ENCODE measurements at places on chromosomes 1 and 21.

DNA sequence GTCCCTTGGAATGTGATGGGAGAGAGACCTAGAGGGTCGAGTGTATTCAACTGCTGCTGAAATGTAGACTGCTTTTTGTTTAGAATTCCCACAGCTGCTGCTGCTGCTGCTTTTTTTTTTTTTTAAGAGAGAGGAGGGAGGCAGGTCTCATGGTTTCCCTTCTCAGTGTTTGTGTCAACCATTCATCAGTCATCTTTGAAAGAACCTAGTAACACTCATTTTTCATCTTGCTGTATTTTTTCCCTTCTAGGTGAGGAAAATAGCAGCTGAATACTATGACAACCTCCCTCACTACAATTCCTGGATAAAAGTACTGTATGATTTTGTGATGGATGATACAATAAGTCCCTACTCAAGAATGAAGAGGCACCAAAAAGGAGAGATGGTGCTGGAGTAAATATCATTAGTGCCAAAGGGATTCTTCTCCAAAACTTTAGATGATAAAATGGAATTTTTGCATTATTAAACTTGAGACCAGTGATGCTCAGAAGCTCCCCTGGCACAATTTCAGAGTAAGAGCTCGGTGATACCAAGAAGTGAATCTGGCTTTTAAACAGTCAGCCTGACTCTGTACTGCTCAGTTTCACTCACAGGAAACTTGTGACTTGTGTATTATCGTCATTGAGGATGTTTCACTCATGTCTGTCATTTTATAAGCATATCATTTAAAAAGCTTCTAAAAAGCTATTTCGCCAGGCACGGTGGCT, 9.2 kb downstream of the DEGS1 start:
- no peak for DNase-seq

- no peak for DNase-seq
Observed at GRCh38 chr21:25737421-25737820, 2.6 kb downstream of the GABPA start.

- DNase-seq = no peak
Observed at GRCh38 chr1:108816049-108816893, 40.6 kb downstream of the AKNAD1 start.

- no peak for DNase-seq
Observed at GRCh38 chr1:45016090-45016697, 4.1 kb downstream of the UROD start.

GRCh38 chr1:163055005-163055404, 14.2 kb upstream of the RGS4 start:
- no peak for DNase-seq

DNA sequence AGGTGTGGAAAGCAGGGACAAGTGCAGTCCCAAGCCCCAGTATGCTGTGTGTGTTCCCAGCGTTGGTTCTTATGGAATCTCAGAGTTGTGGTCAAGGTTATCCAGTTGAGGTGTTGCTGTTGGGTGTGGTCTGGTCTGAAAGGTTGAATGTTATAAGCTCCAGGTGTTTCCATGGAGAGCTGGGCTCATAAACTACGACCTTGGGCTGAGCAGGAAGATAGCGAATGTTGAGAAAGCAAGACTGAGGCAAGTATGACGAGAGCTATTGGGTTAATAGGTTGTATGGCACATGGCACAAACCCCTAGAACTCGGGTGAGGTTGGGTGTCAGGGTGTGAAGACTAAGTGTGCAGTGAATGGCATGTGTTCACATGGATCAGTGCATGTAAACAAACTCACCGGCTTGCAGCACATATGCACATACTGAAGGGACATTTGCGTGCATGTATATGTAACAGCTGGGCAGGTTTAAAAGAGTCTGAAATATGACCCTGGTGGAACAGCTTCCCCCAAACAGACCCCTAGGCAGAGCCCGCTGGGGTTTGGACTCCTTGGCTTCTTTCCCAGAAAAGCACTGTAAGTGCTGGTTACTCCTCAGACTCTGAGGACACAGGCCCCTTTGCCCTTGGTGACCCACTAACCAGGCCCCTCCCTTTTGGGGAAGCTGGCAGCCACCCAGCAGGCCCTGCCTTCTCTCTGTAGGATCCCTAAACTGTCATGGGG, 117.5 kb downstream of the NAV1 start:
- DNase-seq = no peak

- no peak for DNase-seq
Observed at GRCh38 chr1:160363951-160364735, 2.7 kb upstream of the NHLH1 start.

GRCh38 chr1:45348020-45348419, 7.8 kb upstream of the MUTYH start:
- DNase-seq = no peak

DNA sequence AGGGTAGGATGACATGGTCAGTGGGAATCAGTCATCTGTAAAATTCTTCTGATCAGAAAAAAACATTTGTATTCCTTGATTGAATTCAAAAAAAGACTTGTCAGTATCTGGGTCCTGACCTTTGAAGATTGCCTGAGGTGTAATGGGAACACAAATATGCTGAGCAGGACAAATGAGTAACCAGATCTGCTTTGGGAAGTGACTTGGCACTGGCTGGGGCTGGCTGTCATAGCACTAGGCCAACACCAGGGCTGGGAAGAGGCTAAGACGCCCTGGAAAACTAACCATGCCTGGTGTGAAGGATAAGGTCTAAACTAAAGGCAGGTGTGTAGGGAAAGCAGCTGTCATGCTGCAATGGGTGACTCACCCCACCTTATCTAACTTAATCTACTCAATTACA, 452.9 kb upstream of the BEND5 start:
- DNase-seq = no peak

- no peak for DNase-seq
Observed at GRCh38 chr1:160626509-160627342, 20.1 kb downstream of the SLAMF1 start.

DNA sequence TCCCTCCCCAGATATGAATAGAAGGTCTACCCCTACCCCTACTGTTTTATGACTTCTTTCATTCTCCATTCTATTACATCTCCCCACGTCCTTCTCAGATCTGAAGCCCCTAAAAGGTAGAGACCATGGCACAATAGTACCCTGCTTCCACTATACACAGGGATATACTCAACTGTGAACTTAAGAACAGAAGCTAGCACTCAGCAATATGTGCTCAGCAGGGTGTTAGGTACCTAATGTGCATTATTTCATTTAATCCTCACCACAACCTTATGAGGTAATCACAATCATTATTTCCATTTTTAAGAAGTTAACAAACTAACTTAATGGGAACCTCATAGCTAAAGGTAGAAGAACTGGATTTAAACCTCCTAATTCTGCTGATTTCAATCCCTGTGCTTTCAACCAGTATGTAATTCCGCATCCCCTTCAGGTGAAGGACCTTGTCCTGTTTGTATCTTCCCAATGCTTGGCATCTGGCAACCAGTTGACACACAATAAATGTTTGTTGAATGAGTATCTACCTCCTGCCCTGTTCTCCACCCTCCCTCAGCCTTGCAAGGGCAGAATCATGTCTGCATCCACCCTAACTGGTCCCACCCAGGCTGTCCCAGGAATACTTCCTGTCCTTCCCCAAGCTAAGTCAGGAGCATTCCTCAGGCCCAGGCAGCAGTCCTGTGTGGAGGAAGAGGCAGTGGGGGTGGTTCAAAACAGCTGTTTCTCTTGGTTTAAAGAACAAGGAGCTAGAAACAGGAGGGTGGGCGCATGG, 6.5 kb downstream of the DENND2D start:
- DNase-seq = no peak

DNA sequence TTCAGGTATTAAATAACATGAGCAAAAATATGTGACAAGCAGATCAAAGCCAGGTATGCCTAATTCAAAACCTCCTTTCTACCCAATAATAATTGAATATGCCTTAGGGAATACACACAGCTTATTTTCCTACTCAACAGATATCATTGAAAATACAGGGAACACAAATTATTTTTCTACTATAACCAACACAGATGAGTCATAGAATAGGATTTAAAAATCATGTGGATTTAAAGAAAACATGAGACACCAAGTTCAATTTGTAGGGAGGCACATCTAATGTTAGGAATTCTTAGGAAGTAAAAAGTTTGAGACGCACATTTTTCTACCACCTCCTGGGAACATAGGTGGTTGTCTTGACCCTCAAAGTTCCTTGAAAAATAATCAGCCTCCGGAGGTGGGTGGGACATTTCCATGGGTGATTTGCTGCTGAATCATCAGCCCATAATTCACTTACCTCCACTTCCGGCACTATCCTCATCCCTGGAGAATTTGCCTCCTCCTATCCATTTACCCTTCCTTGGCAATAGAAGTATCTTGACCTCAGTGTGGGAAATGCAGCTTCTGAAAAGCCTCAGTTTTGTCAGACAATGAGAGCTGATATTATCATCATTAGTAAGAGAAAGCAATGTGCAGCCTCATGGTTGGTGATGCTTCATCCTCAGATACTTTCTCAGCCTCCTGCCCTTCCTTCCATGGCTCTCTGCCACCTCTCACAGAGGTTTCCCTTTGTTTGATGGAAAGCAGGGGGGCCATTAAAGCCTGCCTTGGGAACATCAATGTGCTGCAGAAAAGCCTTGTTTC, 33.5 kb upstream of the RGS4 start:
- DNase-seq = no peak

- DNase-seq = no peak
Observed at GRCh38 chr1:167227934-167228378, 7.3 kb downstream of the POU2F1 start.

- DNase-seq = no peak
Observed at GRCh38 chr1:227940791-227941241, 6.9 kb downstream of the WNT9A start.

DNA sequence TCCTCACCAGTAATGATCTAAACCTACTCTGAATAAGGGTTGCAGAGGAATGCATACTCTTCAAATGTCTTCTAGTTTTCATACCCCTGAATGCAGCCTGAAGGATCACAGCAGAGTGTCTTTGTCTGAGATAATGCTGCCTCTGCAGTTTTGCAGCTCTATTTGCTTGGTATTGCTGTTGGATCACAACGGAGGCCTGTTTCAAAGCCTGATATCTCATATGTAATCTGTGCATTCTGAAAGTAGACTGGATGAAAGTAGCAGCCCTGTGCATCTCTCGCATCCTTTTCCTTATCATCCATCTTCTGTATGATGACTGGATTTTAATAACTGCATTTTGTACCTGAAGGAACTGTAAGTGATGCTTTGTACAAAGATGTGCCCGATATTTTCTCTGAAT, 34.9 kb upstream of the F13B start:
- no peak for DNase-seq

DNA sequence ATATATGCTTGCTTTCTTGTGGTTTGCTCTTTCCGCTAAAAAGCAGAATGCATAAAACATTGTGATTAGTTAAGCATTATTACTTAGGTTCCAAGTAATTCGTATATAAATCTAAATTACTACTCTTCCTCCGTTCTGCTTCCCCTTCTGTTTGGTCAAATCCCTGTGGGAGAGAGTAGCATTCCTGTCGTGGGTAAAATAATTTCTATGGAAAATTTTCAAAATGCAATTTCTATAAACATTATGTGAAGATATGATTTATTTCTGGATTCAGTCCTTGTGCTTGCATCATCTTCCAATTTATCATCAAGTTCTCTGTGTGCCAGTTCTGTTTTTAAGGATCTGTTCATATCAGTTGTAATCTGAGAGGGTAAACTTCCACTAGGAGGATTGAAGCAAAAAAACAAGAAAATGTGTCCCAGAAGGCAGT, 7.2 kb upstream of the WARS2 start:
- DNase-seq = no peak

DNA sequence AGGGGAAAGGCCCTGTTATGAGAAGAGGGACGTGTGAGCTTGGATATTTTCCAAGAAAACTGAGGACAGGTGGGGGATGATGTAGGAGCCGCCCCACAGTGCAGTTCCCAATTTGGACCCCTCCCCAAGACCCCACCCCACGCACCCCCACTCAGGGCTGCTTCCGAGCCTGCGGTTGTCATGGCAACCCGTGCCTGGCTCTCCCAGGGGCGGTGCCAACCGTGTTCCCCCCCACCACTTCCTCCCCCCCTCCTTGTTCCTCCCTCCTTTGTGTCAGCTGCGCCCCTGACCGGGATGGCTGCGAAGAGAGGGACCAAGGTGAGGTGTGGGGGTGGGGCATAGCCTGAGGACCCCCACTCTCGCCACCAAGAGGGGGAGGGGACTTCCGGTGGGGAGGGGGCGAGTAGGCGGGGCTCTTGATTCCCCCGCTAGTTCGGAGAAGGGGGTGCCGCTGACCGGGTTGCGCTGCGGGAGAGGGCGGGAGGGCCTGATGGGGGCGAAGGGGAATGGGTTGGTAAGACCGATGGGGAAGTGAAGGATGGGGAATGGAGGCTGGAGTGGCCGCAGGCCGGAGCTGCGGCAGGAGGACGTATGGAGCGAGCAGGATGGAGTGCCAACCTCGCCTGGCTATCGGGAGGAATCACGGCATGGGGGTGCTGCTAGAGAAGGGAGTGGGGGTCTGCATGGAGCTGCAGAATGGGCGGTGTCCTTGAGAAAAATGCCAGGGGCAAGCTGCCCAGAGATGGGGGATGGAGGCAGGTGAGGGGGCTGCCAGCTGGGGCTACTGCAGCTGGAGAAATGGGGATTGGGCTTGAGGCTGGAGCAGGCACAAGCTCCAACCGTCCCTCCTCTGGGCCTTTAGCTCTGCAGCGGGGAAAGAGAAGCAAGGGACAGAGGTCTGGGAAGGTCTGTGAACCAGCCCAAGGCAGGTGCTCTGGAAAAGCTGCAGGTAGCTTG, 953 bp downstream of the TRIM46 start:
- no peak for DNase-seq

GRCh38 chr1:6275826-6276782, 15.2 kb upstream of the GPR153 start:
- no peak for DNase-seq

GRCh38 chr21:36388096-36388495, 2.9 kb downstream of the CHAF1B start:
- DNase-seq = no peak
